ENCODE measurements at places on chromosomes 12 and 14.

- DNase-seq: no peak
Observed at GRCh38 chr12:52387859-52388258, 2.4 kb upstream of the KRT84 start.

DNA sequence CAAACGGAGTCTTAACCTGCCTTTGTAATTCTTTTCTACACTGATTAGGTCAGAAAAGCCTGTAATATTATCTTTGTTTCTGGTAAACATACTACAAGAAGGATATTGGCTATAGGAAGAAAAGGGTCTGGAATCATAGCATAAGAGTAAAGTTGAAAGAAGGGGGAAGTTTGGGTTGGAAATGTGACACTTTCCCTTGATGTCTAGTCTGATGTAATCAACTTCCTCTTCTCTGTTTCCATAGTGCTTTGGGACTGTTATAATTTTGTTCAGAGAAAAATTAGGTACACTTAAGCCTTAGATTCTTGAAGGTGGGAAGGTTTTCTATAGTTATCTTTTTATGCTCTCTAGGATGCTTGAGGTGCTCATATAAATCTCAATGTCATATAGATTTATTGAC is 322.2 kb downstream of the AEBP2 start:
- no peak for DNase-seq

DNA sequence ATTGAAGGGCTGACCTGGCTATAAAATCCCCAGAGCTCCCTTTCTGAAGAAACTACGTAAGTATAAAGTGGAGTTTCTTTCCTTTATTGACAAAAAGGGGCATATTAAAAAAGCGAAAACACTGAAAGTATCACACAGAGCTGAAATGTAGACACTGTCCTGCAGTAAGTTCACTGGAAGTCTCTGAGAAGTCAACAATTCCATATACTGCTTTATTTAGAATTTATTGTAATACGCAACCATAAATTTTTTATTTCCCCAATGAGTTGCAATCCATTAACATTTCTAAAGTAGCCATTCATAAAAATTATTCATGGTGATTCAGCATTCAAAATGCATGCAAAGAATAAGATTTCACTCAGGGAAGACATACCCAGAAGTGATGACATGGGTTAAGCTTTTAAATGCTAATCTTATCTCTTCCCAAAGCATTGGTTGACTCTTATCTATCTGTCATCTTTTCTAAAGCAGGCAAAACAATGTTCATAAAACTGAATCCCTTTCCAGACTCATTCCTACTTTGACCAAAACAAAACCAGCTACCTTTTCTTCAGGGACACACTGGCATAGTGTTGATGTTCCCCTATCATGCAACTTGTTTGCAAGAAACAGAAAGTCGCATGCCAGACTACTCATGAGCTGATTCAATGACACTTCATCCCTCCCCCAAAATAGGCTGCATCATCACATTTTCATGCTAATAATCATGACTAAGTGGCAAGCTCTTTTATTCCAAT is 17.3 kb downstream of the KITLG start:
- DNase-seq: no peak

DNA sequence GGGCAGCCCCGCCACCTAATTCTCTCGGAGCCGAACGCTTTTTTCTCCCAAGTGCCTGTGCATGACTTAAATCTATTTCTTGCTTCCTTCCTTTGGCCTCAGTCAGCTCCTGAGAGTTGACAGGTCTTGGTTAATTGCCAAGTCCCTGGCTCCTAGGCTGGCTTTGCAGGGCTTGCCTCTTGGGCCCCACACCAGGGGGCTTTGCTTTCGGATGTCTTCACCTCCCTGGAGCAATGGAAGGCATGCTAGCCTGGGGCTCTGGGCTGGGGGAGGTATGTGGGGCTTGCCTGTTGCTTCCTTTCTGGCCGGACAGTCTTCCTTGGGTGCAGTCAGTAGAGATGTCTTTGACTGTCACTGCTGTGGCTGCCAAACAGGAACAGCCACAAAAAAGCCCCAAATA is 2.2 kb upstream of the KRT80 start:
- no peak for DNase-seq

Measured in HuH-7.5 (cell line).